ENCODE measurements at places on chromosomes 2 and 18. TPM values are rescaled to one million over a fixed set of nuclear protein-coding genes. Genes with fewer than 3 reads are reported as not detected.

Gene REG1A
- 33.7 TPM for total RNA-seq

Gene FOXI3
- total RNA-seq = not detected

Gene SERPINB2
- total RNA-seq = not detected

DNA sequence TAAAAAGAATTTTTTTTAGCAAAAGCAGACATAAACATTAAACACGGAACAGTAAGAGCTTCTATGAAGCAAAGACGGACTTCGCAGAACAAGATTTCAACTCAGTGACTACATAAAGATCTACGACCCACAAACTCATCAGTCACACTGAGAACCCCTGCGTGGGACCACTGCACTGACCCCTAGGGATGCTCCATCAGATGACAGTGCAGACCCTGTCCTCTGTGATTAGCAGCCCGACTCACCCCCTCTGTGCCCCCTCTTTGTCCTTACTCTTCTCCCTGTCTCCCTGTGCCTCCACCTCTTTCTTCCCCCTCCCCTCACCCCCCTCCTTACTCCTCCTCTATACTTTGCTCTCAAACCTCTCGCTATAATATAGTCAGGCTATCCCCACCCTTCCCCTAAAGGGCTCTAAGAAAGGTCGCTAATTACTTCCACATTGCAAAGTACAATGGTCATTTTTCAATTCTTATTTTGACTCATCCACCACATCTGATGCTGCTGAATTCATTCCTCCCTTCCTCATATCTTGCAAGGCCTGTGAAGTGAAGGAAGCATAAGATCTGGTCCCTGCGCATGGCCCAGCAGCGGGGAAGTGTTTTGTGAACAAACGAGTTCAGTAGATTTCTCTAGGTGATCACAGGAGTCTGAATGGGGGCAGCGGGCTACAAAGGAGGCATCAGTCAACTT lies 89.3 kb downstream of the CABYR start:
- DNase-seq = no peak

DNA sequence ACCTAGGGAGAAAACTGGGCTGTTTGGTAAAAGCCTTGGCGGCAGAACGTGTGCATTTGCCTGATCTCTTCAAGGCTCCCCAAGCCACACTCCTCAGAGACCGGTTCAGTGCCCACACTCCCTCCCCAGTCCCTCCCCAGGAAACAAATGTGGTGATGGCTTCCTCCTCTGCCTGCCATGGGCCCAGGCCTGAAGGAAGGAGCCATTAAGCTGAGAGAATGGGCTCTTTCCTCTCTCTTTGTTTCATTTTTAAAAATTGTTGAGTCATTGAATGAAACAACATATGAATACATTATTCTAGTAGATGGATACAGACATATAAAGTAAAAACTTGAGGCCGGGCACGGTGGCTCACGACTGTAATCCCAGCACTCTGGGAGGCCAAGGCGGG lies 50.6 kb upstream of the YWHAQ start:
- no peak for DNase-seq

DNA sequence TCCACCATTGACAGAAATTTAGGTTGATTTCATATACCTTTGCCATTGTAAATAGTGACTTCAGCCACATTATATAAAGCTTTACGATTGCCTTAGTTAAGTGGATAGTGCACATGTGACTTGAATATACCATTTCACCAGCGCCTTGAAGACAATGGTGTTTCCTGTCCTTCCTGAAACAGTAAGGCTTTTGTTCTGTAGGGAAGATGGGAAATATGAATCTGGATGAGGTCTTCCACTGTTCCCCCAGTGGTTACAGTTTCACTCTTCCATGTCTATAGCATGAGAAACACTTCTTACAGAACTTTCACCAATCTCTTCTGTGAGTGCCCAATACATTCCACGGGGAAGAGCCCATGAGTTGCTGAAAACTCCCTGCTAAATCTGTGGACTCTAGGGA lies 240.5 kb downstream of the TRIB2 start:
- DNase-seq = no peak

DNA sequence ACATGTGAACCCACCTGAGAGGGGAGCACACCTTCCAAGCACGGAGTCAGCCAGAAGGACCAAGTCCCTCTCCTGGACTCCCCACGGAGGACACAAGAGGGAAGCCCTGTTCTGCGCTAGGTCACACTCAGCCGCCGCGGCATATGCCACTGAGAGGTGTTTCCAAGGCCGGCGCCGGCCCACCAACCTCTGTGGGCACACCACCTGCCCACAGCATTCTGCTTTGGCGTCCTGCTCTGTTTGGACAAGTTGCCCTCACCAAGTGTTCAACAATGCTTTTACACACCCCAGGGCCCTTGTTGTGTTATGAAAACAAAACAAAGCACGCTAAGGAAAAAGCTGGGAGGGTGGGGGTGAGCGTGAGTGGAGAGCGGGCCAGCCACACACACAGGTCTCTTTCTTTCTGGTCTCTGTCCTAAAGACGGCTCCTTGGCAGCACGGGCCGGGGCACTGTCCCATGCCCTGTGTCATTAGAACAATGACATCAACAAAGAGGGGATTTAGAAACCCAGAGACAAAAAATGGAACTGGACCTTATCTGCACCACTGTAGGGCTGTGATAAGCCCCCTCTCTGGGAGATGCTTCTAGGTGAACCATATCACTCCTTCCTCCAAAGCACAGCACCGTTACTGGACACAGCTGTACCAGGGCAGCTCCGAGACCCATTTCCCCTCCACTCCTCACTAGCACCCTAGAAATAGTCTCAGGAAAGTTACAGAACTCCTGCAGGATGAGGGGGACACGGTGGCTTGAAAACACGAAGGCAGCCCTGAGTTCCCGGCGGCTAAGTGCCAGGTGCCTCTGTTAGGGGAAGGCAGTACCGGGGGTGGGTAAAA lies 17.0 kb downstream of the SMAD7 start:
- DNase-seq = no peak

GRCh38 chr18:63907664-63908063 lies at the start of gene SERPINB10:
SERPINB10 (plus strand) TSS chr18:63907958; CDS start chr18:63915511, 7,553 bp downstream.
- no peak for DNase-seq

- DNase-seq = no peak
Measured at GRCh38 chr18:69031571-69031970, 233.7 kb downstream of the CCDC102B start.

All from mucosa of gallbladder (tissue), 1 donor.